Ascending aorta (tissue), 2 donors: ENCODE measurements at places on chromosomes 6 and 20.

- H3K4me1 ChIP-seq = peaks cover 58% of the 10 kb centered on the region
- H3K36me3 ChIP-seq = no peaks in the 10 kb centered on the region
- H3K27me3 ChIP-seq = no peaks in the 10 kb centered on the region
- peak overlapping the region; percentile 93 for H3K27ac ChIP-seq
- no peak for DNase-seq
Observed at GRCh38 chr6:56370561-56371211, 123.3 kb upstream of the COL21A1 start.

GRCh38 chr20:25865715-25866656 lies 169.3 kb upstream of the ZNF337 start:
- DNase-seq = peak; percentile 87
- peaks cover 19% of the 10 kb centered on the region for H3K4me1 ChIP-seq
- no peaks in the 10 kb centered on the region for H3K27me3 ChIP-seq
- peak overlapping the region; percentile 62 for H3K4me3 ChIP-seq
- no peaks in the 10 kb centered on the region for H3K36me3 ChIP-seq
- H3K27ac ChIP-seq = no peak overlapping the region

DNA sequence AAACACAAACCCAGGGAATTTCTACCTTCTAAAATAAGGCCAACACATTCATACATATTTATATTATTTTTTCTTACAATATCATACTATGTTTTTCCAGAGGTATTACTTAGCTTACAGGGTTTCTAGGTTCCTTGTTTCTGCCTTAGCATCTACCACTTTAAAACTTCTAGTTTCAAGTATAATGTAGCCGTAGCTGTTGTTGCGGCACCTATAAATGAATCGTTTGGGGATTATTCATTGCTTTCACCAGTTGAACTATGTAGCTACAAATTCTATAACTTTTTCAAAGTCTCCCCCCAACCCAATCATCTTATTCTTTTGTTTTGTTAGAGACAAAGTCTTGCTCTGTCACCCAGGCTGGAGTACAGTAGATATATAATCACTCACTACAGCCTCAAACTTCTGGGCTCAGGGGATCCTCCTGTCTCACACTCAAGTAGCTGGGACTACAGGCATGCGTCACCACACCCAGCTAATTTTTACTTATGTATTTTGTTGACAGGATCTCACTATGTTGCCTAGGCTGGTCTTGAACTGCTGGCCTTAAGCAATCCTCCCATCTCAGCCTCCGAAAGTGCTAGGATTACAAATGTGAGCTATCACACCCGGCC lies 43.9 kb downstream of the TNFAIP3 start:
- H3K27ac ChIP-seq = no peak overlapping the region
- H3K4me3 ChIP-seq = no peak overlapping the region
- no peak for DNase-seq
- no peaks in the 10 kb centered on the region for H3K27me3 ChIP-seq

DNA sequence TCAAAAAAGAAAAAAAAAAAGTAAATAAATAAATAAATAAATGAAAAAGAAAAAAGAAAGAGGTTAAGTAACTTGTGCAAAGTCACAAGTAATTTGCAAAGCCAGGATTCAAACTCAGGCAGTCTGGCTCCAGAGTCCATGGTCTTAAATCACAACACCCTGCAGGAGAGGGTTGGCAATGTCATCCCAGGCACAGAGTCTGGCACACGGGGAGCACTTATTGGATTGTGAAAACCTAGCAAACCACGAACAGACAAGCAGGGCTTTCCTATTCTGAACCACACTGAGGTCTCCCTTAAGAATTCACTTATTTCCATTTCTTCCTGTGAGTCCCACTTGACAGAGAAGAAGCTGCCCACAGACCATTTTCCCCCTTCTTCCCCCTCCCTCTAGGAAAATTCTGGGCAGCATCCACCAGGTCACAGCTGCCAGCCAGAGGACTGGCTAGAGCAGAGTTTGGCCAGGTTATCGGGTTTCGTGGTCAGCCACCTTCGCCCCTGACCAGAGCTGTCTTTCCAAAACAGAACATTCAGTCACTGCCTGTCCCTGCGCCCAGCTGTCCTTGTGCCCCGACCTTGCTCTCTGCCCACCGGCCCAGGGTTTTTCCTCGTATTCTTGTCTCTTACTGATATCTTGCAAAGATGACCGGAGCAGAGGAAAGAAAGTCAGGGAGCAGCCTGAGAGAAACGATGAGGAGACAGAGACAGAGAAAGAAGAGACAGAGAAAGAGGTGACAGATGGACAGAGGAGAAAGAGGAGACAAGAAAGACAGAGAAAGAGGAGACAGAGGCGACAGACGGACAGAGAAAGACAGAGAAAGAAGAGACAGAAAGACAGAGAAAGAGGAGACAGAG lies 106.4 kb upstream of the PTPN1 start:
- DNase-seq = no peak
- H3K27ac ChIP-seq = peak overlapping the region; percentile 97
- peaks cover 54% of the 10 kb centered on the region for H3K4me1 ChIP-seq
- no peaks in the 10 kb centered on the region for H3K36me3 ChIP-seq
- no peaks in the 10 kb centered on the region for H3K27me3 ChIP-seq

DNA sequence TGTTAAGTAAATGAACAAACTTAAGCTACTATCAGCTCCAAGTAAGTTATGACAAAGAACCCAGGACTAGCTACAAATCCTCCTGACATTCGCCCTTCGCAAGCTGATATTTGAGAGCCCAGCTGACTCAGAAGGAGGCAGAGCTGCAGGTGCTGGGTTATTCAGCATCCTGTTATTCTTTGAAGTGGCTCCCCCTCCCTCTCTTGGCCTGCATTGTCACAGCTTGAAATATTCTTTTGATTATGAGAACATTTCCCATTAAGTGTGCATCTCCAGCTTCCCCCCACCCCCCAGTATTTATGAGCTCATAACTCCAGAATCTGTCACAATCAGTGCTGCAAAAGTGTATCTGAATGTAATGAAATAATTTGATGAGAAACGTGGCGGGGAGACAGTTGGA lies 78.8 kb upstream of the RALY start:
- no peak overlapping the region for H3K27ac ChIP-seq
- H3K36me3 ChIP-seq = no peaks in the 10 kb centered on the region
- peaks cover 4% of the 10 kb centered on the region for H3K4me1 ChIP-seq
- no peaks in the 10 kb centered on the region for H3K27me3 ChIP-seq
- DNase-seq = no peak
- H3K4me3 ChIP-seq = no peak overlapping the region
